ENCODE measurements at places on chromosomes 6 and 20.

- no peak for DNase-seq
These were observed 3.9 kb upstream of the LRP11 start for GRCh38 chr6:149867876-149868640.

- DNase-seq = no peak
These were observed 14.7 kb downstream of the AKIRIN2 start for GRCh38 chr6:87687296-87687695.

- no peak for DNase-seq
These were observed 3.9 kb downstream of the SLC29A1 start for GRCh38 chr6:44227148-44227793.

- DNase-seq = no peak
These were observed 160.1 kb downstream of the SIM1 start for GRCh38 chr6:100304575-100304974.

DNA sequence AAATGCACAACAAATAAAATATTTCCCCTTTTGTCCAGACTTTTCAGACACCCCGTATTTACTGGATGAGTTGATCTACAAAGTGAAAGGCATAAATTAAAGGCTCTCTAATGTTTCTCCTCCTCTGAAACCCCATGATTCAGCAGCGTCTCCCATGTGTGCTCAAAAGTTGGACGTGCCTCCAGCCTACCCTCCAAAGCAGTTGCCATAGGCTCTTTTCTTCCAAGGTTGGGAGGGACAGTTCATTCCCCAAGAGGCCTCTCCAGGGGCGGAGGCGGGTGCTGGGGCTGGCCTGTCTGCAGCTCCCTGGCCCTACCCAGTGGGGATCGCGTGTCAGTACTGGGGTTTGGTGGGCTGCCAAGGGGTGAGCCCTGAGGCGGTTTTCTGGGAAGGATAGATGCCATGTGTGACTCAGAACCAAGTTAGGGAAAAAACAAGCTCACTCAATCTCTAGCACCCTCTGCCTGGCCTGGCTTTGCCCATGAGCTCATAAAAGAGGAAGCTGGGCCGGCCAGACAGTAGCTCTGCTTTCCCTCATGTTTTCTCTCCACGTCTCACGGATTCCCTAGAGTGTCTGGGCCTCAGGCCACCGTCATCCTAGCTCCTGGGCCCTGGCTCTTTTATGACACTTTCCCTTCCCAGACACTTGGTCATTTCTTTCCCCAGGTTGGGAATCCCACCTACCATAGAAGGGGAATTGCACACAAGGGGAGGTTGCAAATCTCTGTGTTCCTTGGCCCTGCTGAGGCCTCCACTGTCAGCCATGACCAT, 8.0 kb upstream of the IER3 start:
- no peak for DNase-seq

- no peak for DNase-seq
These were observed 84.7 kb downstream of the ASXL1 start for GRCh38 chr20:32442630-32443373.

GRCh38 chr6:158763434-158764182, 55.6 kb downstream of the EZR start:
- DNase-seq = no peak

GRCh38 chr6:158487495-158487894, 72.4 kb upstream of the TMEM181 start:
- no peak for DNase-seq

DNA sequence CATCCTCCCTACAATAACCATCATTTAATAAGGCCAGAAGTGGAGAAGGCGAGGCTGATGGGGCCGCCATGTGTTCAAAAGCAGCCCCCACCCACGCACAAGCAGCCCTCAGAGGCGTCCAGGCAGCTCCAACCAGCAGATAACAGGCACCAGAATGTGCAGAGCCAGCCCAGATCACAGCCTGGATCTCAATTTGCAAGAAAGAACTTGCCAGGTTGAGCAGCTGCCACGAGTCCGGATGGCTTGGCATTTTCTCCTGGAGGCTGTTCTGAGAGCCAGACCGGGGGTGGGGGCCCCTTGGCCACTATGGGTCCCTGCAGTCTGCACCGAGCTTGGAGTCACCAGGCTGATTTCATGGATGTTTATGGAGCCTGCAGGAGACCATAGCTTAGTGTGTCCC, 338.1 kb downstream of the PREX1 start:
- no peak for DNase-seq

DNA sequence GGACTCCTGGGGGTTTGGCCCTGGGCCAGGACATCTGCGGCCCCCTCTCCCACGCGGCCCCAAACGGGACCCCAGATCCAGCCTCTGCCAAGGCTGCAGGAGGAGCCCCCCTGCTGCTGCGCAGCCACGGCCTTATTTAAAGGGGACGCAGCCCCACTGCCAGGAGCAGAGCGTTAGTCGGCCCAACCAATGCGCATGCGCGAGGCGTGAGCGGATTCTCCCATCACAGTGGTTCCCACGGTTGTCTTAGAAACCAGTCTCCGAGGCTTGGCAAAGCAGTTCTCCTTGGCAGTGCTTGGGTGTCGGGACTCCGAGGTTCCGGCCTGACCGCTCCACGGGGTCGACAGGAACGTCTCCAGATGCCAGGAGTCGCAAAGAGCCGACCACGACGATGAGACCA, 288.3 kb upstream of the ZNF337 start:
- DNase-seq = peak; percentile 16

GRCh38 chr6:1027795-1028569, 283.9 kb upstream of the FOXQ1 start:
- DNase-seq = no peak

DNA sequence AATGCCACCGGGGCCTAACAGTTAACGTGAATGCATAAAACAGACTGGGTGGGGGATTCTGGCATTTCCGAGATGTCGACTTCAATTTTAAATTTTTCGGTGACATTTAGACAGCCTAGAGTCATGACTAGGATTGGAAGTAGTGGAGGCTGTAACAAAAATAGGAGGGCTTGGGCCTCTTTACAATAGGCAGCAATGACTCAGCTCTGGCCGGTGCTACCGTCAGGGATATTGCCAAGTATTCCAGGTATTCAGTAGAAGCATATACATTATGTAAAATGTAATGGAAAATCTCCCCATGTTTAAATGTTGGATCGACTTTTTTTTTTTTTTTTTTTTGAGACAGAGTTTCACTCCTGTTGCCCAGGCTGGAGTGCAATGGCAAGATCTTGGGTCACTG, 136.2 kb upstream of the STMND1 start:
- no peak for DNase-seq

DNA sequence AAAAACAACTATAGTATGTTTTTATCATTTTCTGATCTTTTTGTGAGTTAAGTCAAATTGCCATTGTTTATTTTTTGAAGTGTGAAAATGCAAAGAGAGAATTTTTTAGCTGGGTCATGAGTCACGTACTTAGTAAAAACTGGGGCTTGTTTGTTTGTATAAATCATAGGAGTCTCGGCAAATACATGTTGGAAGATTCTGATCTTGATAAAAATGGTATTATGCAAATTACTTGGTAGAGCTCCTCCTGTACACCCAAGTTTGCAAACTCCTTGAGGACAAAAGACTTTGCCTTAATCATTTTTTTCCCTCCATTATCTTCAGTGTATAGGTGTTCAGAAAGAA, 25.8 kb downstream of the TBPL1 start:
- DNase-seq = no peak

DNA sequence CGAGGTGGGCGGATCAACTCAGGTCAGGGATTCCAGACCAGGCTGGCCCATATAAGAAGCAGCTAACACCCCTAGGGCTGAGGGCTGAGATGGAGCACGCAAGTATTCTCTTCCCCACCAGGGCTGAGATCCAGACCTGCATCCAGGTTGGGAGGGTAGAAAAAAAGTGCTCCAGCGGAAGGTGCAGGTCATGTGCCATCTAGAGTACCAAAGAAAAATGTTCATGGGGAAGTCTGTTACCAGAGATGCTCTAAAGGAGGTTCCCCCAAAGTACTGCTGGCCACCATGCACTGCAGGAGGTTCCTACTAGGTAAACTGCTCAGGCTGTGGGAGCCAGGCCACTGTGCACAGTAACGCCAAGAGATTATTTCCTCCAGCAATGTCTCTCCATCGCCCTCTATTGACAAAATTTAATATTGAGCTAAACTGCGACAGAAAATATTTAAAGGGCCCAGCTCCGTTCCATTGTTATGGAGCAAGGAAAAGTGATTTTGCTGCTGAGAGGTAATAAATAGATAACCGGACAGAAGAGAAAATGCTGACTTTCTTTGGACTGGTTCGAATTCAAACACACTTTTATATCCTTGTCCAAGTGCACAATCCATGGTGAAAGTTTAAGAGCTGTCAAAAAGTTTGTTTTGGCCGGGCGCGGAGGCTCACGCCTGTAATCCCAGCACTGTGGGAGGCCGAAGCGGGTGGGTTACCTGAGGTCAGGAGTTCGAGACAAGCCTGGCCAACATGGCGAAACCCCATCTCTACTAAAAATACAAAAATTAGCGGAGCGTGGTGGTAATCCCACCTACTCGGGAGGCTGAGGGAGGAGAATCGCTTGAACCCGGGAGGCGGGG, 159.9 kb downstream of the OR2B2 start:
- DNase-seq = peak; percentile 12

DNA sequence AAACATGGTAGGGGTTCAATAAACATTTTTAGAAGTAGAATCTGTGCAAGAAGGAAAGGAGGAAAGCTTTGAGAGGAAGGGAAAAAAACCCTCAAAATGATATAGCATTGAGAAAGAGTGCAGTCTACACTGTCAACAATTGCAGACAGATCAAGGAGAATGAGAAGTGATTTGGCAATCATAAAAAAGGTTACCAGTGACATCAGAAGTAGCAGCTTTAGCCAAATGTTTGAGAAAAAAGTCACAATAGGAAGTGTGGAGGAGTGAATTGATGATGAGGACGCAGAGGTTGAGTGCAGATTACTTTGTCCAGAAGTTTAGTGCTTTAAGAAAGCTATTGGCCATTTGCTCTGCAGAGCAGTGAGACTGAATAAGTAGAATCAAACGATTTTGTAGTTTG, 155.0 kb downstream of the GJA1 start:
- no peak for DNase-seq

Data from activated CD4-positive, CD25-positive, alpha-beta regulatory T cell treated with anti-CD3 and anti-CD28 coated beads, Interleukin-2, amount 50 U/mL, for 16 hours (primary cell).